Mucosa of descending colon (tissue), 3 donors: ENCODE measurements at places on chromosomes 2 and 18. TPM values are rescaled to one million over a fixed set of nuclear protein-coding genes. Genes with fewer than 3 reads are reported as not detected.

PAPOLG gene
- 10.1 TPM for total RNA-seq

DNA sequence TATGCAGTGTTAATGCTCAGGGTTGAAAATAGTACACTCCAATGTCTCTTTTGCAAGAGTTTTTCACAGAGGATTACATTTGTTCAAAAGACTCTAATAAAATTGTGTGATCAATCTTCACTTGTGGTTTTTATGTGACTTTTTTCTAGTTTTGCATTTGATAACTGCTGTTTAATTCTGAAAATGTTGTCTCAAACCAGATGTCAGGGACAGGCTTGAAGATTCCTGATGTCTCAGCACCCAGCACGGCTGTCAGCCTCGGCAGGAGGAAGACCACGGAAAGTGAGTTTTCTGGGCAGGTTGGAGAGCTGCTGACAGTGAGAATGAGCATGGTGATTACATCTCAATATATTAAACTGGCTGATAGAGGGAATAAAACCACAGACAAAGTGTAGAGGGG lies 9.1 kb downstream of the SOX11 start:
- DNase-seq, result no peak

PPP1R1C gene
- not detected for total RNA-seq

- DNase-seq, result no peak
These were observed 28.1 kb downstream of the ASAP2 start for GRCh38 chr2:9234680-9235146.

DSG3 gene
- 1.0 TPM for total RNA-seq

GRCh38 chr18:25109484-25109883 lies 242.5 kb downstream of the ZNF521 start:
- no peak for DNase-seq

DNA sequence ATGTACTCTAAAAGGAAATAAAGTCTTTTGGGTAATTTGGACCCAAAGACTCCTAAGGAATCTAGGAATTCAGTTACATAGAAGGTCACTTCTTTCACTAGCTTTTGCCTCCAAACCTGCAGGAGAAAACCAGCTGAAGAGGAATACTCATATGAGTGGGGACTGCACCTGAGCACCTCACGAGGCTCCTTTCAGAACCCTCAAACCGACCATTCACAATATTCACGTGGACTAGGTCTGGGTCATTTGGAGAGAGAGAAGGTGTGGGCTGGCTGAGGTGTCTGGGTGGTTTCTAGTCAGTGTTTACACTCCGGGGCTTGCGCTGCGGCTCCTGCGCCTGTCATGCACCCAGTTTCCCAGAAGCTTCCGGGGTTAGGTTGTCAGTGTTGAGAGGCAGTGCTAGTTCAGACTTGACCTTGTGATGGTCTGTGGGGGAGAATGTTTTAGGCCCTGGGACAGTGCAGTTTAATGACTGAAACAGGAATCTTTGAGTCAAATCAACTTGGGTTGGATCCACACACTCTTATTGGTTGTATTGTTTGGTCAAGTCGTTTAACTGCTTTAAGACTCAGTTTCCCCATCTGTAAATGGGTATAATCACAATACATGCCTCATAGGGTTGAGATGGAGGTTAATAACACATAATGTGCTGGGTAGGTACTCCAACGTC lies 78.4 kb downstream of the LIMS1 start:
- peak; percentile 45 for DNase-seq

TBR1 gene
- not detected for total RNA-seq
